ENCODE measurements at places on chromosomes 1 and 21.

DNA sequence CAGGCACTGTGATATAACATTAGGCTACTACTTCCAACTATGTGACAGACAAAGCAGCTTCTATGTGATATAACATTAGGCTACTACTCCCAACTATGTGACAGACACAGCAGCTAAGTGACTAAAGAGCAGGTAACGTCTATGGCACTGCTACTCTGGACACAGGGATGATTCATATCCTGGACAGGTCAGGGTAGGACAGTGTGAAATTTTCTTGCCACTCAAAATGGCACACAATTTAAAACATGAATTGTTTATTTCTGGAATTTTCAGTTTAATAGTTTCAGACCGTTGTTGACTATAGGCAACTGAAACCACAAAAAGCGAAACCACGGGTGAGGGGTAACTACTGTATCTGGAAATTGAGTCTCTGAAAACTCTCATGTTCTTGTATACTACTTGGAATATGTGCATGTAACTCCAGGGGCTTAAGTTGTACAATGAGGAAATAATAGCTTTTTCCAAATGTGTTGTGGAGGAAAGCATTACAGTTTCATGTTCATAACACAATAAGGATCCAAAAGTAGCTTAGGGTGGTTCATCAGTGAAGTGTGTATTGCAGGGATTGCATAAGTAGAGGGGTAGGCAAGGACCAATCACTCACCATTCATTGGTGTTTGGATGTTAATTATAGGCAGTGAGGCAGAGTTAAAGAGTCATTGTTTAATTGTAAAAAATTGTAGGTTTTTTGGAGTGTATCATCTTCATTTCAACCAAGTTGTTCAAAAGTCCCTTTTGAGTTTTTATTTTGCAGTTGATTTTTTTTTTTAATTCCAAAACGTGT, 5.3 kb downstream of the DTL start:
- DNase-seq: no peak

- DNase-seq: peak; percentile 46
Measured at GRCh38 chr1:66261364-66261763, 272.6 kb upstream of the SGIP1 start.

- no peak for DNase-seq
Measured at GRCh38 chr1:10932088-10932487, 80.4 kb upstream of the TARDBP start.

- no peak for DNase-seq
Measured at GRCh38 chr21:8989721-8990325, 1531.6 kb upstream of the TPTE start.

- no peak for DNase-seq
Measured at GRCh38 chr1:245552331-245552730, 397.5 kb downstream of the KIF26B start.

GRCh38 chr1:201535046-201535918, 3.6 kb upstream of the NAV1 start:
- DNase-seq: peak; percentile 63

DNA sequence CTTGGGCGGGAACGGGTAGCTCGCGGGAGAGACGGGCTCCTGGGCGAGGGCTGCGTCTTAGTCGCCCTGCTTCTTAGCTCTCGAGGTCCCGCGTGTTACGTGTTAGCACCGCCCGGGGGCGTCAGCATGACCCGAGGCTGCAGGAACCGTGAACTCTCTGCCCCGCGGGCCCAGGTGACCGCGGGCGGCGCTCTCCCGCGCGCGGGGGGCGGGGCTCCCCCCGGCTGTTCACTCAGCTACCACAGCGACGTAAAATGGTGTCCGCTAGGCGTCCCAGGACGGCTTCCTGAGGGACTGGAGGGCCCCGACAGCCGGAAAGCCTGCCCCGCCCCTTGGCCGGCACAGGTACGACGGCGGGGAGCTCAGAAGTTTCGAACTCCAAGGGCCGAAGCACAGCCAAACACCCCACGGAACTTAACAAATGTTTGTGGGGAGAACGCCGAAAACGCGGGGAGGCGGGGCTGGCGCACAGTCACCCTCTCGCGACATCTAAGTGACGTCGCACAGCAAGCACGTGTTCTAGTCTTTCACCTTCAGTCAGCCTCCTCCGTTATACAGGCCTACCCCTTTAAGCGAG, 780 bp upstream of the RBM15 start:
- peak; percentile 88 for DNase-seq

DNA sequence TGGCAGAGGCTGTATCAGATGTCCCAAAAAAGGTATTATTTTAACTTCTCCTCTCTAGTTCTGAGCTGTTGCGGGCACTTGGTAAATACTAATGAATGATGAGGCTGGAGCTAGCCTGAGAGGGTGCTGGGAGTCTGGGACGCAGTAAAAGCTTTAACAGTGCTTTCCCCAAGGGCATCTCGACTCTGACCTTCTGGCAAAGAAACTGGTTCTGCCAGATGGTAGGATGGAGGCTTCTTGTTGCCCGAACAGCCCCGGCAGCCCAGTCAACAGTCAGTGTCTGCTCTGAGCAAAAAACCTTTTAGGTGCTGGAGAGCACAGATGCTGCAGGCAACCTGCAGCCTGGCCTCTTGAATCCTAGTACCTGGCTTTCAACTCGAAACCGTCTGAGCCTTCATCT, 2.5 kb upstream of the PNRC2 start:
- no peak for DNase-seq

- DNase-seq: no peak
Measured at GRCh38 chr21:34737115-34737514, 68.3 kb downstream of the CLIC6 start.

DNA sequence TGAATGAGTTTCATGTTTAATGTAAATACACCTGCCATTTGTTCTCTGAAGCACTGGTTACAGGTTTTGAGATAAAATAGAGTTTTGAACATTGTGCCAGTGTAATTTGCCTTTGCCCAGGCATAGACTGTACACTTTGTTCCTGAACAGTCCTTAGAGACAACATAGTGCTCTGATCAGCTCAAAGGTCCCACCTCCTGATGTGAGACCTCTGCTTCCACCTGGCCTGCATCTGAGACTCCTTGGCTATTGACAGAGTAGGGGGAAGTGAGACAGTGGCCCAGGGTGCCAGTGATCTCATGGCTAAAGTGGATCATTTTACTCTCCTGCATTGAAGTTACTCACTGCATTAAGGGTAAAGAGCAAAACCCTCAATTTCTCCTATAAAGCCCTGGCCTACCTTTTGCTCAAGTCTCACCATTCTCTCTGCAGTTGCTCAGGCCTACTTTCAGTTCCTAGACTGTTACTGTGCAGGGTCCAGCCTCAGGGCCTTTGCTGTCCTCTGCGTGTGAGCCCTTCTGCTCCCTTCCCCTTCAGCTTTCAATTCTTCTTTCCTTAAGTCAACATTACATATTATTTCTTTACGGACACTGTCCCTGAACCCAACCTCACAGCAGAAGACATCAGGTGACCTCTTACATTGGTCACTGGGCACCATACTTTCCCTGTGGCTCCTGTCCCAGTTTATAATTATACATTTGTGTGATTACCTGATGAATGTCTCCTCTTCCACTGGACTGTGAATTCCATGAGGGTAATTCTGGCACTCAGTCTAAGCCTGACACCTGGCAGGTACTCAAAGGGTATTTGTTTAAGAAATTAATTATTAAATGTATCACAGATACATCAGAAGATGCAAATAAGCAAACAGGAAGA, 142.9 kb downstream of the ROR1 start:
- DNase-seq: no peak

- DNase-seq: peak; percentile 32
Measured at GRCh38 chr1:180261524-180262155, 31.6 kb downstream of the LHX4 start.

GRCh38 chr1:204503122-204503912, 8.7 kb upstream of the PIK3C2B start:
- peak; percentile 86 for DNase-seq

DNA sequence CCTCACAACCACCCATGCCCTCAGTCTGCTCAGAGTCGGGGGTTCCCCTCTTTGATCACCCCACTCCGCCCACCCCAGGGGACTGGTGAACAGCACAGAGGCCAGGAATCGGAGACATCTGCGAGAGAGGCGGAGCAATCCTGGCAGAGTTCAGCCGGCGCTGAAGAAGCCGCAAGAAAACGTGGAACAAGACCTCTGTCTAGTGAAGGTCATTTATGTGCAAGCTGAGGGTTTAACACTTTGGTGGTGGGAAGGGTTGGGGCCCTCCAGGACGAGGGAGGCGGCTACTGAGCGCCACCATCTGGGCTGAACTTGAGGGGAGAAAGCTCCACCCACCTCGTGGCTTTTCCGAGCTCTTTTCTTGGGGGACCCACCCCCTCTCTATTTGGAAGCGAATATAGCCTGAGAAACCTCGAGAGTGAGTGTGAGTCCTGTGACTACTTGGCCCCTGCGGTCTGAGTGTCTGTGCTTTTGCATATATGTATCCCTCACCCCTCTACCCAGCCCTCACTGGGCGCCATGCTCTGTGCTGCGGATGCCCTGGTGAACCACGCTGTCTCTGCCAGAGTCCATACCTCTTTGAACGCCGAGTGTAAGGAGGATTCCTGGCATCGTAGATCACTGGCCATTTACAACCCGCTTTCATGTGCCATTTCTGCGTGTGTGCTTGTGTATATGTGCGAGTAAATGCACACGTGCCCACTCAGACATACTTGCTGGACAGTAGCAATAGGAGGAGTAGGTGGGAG, 1.2 kb upstream of the EPHA10 start:
- DNase-seq: no peak

DNA sequence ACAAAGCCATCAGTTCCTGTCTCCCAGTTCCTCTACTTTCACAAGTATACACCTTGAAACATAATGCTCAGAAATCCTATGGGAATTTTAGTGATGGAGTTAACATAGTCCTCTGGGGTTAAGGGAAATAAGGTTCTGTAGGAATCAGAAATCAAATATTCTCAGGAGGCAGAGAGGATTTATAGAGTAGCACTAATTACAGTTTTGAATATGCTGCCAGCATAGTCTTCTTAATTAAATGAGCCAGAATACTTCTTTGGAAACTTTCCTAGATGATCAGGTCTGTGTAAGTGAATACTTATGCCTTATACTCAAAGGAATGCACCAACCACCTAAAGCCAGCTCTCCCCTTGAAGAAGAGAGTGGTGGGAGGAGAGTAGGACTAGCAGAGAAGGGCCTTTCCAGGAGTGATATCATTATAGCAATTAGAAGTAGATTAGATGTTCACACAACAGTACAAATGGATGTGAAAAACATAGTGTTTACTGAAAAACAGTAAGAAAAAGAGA, 31.4 kb upstream of the DIRAS3 start:
- DNase-seq: no peak

GRCh38 chr1:167905182-167905581, 8.8 kb downstream of the ADCY10 start:
- peak; percentile 32 for DNase-seq

DNA sequence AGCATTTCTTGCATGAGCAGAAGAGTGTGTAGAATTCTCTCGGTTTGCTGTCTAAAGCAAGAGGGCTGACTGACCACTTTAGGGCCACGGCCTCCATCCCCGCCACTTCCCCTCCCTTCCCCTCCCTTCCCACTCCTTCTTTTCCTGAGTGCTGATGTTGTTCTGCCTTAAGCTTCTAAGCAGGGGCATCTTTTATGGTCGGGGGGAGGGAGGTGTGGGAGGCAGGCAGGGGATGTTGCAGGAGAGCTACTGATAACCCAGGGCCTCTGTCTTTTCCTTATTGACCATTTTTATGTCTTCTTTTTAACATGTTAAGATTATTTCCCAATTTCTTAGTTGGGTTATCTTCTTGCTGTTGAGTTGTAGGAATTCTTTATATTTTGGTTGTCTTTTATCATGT, 15.1 kb downstream of the USP25 start:
- DNase-seq: no peak

DNA sequence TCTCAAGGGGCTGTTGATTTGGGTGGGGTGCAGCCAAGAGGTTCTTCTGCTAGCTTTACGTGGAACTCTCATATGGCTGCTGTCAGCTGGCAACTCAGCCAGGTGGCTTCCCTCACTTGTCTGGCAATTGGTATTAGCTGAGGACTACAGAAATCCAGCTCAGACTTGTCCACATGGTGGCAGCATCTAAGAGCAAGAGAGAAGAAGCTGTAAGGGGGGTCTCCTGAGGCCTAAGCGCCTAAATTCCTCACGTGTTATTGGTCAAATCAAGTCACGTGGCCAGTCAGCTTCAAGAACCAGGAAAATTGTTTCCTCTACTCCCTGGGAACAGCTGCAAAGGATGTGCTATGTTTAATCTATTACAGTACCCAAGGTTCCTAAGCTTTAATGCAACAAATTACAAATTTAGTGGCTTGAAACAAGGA, 4.2 kb upstream of the DYRK3 start:
- peak; percentile 96 for DNase-seq

DNA sequence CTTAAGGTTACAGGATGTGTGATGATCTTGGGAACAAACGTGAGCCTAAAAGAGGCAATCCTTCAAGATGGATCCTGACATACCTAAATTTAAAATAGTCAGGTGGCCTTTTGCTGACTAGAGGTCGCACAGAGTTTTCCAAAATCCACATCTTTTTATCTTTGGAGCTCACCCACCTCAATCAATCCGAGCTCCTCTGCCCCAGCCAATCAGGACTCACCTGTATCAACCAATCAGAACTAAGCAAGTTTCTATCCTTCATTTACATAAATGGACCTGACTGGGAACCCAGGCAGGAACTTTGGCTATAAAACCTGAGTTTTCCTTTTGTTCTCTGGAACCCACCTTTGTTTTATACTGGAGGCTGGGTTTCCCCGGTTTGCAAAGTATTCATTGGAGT, 16.2 kb downstream of the DNAJC11 start:
- no peak for DNase-seq

GRCh38 chr1:108106775-108107174, 93.4 kb downstream of the SLC25A24 start:
- no peak for DNase-seq
